NCI-H1436 treated with DMSO at 0.1 percent for 48 hours (cell line): ENCODE measurements at places on chromosomes 3 and 15.

DNA sequence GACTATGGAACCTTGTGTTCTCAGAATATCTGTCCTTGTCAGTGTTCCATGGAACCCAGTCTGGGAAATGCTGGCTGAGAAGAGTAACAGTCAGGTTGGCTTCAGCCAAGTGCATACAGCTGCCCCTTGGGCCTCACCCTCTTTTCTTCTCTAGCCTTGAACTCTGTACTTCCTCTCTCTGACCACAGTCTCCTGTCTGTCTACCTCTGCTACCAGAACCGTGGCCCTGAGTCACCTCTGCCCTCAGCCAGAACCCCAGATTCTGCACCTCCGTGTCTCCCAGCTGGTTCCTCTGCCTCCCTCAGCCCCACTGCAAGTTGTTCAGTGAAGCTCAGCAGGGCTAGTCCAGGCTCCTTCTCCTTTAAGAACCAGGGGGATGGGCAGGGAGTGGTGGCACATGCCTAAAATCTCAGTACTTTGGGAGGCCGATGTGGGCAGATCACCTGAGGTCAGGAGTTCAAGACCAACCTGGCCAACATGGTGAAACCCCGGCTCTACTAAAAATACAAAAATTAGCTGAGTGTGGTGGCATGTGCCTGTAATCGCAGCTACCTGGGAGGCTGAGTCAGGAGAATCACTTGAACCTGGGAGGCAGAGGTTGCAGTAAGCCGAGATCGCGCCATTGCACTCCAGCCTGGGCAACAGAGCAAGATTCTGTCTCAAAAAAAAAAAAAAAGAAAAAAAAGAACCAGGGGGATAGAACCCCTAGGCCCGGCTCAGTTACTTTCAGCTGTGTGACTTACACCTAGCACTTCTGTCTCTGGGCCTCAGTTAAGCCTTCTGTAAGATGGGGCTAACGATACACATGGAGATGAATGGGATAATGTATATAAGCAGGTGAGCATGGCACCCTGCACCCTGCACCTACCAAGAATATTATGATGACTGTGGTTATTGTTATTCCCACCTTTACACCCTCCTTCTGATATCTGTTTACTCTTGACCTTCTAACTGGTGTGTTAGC is 24.3 kb upstream of the TATDN2 start:
- DNase-seq, result no peak

DNA sequence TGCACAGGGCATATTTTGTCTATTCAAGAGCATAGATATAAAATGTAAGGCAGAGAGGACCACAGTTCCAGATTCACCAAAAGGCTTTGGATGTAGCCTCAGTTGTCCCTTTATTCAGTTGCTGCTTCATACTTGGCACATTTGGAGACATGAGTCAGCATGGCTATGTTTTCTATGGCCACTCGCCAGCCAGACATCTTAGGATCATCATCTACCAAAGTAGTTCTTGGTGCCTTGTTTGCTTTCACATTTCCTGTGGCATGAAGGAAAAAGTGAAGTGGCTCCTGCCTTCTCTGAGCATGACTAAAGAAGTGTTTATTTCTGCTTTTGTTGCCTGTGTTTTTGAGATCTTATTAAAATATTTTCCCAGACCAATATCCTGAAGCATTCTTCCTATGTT is 7.2 kb downstream of the SUSD5 start:
- DNase-seq, result no peak

- no peak for DNase-seq
Measured at GRCh38 chr15:65092911-65093792, 16.6 kb downstream of the KBTBD13 start.

DNA sequence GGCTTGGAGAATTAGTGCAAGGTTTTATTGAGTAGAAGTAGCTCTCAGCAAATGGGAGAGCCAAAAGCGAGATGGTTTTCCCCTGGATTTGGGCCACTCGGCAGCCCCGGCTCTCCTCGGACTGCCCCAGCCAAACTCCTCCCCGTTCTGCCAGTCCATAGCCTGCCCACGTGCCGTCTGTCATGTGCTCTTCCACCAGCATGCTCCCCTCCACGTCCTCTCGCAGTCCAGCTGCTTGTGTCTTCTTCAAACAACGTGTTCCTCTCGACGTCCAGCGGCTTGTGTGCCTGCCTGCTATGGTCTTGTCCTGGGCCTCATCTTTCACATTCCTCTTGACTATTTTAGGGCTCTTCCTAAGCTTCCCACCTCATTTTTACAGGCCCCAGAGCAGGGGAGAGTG is 16.7 kb upstream of the SECISBP2L start:
- DNase-seq, result no peak

DNA sequence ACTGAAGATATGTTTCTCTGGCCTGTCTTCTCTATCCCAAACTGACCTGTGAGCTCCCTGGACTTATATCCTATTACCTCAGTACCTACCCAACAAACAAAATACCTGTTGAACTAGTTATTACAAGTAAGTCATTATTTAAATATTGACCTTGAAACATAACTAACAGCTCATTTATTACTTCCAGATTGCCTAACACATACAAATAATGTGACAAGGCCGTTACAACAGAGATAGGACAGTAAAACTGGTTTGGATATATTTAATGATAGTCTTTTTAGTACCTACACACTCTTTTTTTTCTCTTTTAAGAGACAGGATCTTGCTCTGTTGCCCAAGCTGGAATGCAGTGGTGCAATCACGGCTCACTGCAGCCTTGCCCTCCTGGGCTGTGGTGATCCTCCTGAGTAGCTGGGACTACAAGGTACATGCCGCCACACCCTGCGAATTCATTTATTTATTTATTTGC is 145.0 kb downstream of the ADAM10 start:
- DNase-seq, result no peak

DNA sequence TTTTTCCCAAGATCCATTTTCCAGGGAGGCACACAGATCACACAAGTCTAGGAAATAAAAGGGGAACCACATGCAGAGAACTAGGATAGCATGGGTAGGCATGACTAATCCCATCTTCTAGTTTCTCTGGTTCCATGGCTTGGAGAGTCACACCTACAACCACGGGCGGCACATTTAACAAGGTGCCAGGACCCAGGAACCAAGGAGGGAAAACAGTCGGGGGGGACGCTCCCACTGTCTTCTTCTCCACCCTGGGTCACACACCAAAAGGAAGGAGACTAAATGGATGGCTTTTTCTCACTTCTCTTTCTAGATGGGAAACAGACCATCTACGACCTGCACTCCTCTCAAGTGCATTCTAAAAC is 4.6 kb upstream of the SMCO1 start:
- DNase-seq, result no peak

DNA sequence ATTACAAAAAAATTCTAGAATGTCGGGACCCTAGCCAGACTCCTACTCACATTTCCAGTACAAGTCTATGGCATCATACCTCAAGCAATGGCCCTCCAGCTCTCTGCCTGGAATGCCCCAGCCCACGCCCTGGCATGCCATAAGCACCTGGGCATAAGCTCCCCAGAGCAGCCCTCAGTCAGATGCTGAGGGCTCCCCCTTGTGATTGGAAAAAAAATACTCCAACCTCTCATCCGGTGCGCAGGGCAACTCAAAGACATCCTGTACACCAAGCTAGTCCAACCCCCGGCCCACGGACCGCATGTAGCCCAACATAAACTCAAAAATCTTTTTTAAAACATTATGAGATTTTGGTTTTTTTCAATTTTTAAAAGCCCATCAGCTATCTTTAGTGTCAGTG is 115.4 kb downstream of the NEK10 start:
- DNase-seq, result no peak

- peak; percentile 81 for DNase-seq
Measured at GRCh38 chr15:91465696-91466095, 365.6 kb downstream of the SV2B start.

DNA sequence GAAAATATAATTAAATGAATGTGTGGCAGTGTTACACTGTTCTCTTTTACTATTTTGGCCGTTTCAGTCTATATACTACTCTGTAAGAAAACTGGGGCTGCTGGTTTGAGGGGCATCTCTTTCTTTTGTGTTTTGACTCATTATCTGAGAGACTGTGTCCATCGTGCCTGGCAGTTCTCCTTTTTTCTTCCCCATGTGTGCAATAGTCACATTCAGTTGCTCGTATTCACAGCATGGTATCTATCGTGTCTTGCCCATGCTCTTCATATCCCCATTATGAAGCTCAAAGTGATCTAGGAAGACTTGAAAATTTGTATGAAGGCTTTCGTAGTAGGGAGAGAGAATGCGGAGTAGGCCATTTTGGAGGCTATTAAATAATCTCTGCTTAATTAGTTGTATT is 29.8 kb upstream of the FAH start:
- no peak for DNase-seq

GRCh38 chr3:195236076-195236798 is 34.7 kb downstream of the XXYLT1 start:
- no peak for DNase-seq

GRCh38 chr3:197327701-197328100 is 29.3 kb upstream of the DLG1 start:
- no peak for DNase-seq

DNA sequence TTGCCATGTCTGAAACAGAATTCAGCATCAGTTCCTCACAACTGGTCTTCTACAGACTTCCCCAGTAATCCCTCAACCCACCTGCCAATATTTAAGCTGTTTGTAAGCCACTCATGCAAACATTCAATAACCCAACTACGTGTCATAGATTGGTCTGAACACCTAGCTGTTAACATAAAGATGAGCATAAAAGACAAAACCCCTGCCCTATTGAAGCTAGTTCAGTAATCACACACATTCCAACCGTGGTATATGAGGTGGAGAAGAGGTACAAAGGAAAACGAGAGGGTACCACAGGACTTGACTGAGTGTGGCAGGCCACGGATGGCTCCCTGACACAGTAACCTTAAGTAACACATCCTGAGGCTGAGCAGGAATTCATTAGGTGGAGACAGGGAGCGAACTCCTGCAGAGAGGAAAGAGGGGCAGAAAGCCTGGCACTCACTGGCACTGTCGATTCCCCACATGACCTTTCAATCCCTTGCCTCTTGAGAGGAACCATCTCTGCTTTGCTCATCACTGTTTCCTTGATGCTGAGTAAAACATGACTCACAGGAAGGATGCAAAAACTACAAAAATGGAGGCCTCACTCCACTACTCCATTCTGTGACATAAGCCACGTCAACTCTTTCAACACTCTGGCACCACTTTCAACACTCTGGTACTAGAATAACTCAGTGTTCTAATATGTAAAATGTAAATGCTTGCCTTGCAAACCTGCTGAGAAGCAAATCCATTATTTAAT is 31.3 kb downstream of the RPN1 start:
- DNase-seq, result no peak

DNA sequence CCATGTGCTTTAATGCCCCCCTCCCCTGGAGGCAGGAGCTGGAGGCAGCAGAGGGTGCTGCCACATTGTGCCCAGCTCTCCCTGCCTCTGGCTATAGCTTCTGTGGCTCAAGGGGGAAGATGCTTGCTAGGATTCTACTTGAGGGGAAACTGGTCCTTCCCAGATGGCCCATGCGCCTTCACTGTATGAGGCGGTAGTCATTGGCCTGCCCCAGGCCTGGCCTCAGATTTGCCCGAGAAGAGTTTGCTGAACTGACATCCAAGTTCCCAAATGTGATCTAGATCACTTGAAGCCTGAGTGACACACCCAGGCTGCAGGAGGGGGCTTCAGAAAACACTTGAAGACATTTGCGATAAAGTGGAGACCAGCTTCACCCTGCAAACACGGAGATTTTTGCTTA is 4.1 kb downstream of the SYNM start:
- no peak for DNase-seq
